ENCODE measurements at places on chromosomes 3 and 15.

- DNase-seq = no peak
Observed at GRCh38 chr3:19662486-19662885, 271.5 kb downstream of the EFHB start.

GRCh38 chr3:188082031-188082430 is 71.9 kb upstream of the LPP start:
- no peak for DNase-seq

DNA sequence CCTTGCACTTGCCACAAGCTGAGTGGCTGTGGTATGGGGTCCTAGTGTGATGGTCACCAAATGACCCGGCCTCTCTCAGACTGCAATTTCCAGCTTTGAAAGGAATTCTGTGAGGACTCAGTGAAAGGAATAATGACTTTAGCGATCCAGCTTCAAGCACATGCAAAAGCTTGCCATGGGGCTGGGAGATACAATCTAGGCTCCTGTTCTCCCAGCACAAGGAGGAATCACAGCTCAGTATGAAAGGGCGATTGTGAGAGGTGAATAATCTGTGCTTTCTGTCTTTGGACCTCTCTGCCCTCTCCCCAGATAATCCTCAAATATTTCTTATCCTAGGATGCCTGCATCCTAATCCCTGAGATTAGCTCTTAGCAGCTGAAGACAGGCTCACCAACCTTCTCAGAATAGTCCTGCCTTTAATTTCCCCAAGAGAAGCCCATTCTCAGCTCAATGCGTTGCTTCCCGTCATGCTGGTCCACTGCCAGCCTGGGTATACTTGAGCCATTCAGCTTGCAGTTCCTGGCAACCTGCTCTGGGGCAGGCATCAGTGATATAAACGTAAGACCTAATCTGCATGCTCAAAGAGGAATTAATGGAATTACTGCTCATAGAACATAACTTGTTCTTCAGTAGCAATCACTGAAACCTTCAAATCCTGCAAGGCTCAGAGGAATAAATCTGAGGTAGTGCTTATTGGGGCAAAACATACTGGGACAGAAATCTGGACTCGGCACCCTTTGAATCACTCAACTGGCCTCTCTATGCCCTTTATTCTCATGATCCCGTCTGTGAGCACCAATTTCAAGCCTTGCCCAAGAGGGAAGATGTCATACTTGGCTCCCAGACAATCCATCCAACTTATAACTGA is 15.1 kb downstream of the TLNRD1 start:
- DNase-seq = no peak

DNA sequence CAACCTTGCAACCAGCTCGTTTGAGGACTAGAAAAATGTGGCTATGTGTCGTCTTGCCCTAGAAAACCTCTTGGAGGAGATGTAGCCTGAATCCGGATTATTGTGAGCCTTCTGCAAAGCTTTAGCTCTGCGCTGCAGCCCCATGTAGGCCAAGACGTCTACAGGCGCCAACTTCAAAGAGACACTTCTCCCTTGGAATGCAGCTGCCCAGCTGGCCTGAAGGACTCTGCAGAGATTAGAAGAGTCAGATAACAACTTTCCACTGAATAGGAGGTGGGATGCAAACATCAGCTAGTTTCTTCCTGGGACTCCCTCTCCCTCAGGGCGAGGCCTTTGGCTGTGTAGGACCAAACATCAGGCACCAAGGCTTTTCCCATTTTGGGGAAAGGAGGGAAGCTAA is 356.5 kb upstream of the IL12A start:
- DNase-seq = no peak

- no peak for DNase-seq
Observed at GRCh38 chr15:70820214-70820613, 33.7 kb downstream of the LARP6 start.

GRCh38 chr15:25671132-25671531 is 192.0 kb downstream of the ATP10A start:
- peak; percentile 63 for DNase-seq

DNA sequence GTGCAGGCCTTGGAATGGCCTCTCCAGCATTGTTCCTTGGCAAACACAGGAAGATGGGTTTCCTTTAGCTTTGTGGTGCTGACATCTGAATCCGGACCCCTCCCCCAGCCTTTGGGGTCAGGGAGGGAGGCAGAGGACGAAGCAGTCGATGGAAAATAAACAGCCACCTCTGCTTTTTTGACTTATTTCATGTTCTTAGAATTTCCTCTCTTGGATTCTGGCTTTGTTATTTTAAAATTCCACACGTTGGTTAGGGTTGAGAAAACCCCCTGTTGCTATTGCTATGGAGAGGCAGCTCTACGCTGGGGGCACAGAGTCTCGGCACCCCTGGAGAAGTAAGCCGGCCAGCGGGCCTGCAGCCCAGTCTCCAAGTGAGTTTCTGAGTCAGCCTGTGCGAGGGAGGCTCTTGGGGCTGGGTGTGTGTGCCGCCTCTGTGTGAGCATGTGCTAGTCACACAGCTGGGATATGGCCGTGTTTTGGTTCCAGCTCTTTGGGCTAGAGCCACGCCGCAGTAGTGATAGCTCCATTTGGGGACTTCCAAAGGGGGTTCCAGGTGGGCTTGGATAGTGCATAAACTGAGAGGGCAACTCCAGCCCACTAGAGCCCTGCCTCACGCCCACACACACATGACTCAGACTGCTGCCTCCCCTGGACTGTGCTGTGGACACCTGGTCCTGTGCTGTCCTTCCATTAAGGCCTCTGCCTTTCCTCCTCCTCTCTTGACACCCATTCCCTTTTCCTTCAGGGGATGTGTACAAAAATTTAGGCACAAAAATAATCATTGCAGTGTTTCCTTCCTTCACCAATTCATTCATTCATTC is 58.8 kb downstream of the AMOTL2 start:
- DNase-seq = peak; percentile 83

GRCh38 chr3:159766563-159767185 is 222.0 kb upstream of the IL12A start:
- DNase-seq = no peak

- DNase-seq = no peak
Observed at GRCh38 chr3:12458901-12459300, 25.4 kb upstream of the TSEN2 start.

GRCh38 chr3:171358881-171359198 is 101.4 kb downstream of the TNIK start:
- no peak for DNase-seq

- no peak for DNase-seq
Observed at GRCh38 chr3:44870375-44871061, 3.9 kb upstream of the TGM4 start.

GRCh38 chr3:149547413-149547812 is 72.9 kb downstream of the TM4SF4 start:
- DNase-seq = peak; percentile 90

- DNase-seq = no peak
Observed at GRCh38 chr3:42490243-42490642, 12.2 kb upstream of the VIPR1 start.

DNA sequence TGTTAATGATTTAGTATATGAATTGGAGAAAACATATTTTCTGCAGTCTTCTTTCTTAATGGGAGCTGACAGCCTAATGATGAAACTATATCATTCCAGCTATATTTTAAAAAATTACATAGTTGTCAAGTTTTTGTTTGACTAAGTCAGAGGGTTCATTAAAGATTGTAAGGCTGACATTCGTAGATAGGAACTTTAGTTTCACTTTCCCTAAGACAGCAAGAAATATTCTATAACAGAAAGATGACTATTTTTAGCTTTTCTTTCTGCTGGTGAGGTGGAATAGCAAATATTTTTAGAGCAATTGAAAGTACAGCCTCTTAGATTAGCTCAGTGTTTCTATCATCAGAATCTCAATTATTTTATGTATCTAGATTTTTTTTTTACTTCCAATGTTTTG is 60.2 kb downstream of the PIAS1 start:
- no peak for DNase-seq

DNA sequence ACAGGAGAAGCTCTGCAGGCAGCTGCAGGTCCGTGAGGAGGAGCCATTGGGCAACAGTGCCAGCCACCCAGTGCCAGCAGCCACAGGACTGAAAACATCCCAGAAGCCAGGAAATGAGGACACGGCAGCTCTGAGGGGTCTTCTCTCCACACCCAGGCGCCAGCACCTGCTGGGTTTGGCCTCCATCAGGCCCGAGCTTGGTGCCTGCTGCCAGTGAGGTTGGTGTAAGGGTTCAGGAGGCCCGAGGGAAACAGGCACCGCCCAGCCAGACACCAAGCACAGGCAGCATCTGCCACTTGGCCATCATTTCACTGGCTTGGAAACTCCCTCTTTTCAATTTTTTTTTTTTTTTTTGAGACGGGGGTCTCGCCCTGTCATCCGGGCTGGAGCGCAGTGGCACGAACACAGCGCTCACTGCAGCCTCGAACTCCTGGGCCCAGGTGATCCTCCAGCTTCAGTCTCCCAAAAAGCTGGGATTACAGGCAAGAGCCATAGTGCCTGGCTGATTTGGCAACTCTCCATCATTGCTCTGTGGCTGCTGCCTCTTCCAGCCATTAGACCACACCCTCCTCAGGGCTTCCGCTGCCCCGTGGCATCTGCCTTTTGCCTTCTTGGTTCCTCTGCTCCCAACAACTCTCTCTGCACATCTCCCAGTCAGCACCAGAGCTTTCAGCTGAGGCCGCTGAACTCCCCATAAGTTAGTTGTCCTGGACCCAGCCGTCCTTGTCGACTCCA is 1.5 kb upstream of the ITIH3 start:
- DNase-seq = no peak

GRCh38 chr3:14563946-14564539 is 23.9 kb upstream of the GRIP2 start:
- no peak for DNase-seq

GRCh38 chr15:41013691-41014414 is 60.6 kb downstream of the CHAC1 start:
- no peak for DNase-seq
